ENCODE measurements at places on chromosomes 2 and 18.
A peak's percentile ranks its signal among the peaks of the same experiment; 100 is the strongest.

GRCh38 chr2:64007924-64008323, 11.3 kb downstream of the VPS54 start:
- DNase-seq: no peak

DNA sequence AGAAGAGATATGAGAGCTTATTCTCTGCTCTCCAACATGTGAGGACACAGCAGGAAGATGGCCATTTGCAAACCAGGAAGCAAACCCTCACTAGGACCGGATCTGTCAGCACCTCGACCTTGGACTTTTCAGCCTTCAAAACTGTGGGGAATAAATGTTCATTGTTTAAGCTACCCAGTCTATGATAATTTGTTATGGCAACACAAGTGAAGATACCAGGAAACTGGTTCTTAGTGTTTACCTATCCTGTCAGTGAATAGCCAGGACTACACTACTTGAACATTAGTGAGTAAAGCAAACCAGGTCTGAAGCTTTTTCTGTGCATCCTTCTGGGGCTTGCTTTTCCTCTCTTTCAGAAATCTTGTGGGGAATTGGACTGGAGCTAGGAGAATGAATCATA, 44.4 kb upstream of the BARD1 start:
- DNase-seq: no peak

- peak; percentile 76 for DNase-seq
Measured at GRCh38 chr2:231714639-231715498, 6.5 kb downstream of the PTMA start.

- DNase-seq: no peak
Measured at GRCh38 chr2:44906972-44907371, 34.5 kb upstream of the SIX3 start.

DNA sequence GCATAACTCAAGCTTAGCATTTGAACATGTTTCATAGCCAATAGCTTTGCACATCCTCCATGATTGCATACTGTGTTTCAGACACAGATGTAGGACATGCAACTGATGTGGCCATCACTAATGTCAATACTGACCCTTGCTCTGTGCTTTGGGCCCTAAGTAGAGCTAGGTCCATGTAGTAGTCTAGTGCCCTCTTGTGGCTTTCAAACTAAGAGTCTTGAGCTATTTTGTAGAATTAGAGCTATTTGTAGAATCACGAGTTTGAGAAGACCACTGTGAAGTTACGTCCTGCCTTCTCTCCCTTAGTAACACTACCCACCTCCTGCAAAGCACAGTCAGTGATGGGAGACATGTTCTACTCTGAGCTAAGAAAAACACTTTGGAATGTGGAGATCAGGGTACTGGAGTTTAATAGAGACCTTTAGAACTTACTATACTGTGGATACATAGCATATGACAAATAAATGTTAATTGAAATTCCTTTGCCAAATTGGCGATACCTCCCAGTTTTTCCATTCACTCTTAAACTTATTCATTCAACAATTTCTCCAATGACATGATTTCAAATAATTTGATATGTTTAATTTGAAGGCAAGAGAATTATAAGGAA, 306.5 kb upstream of the TNP1 start:
- DNase-seq: no peak

GRCh38 chr2:168643979-168644378, 158.5 kb upstream of the NOSTRIN start:
- no peak for DNase-seq

DNA sequence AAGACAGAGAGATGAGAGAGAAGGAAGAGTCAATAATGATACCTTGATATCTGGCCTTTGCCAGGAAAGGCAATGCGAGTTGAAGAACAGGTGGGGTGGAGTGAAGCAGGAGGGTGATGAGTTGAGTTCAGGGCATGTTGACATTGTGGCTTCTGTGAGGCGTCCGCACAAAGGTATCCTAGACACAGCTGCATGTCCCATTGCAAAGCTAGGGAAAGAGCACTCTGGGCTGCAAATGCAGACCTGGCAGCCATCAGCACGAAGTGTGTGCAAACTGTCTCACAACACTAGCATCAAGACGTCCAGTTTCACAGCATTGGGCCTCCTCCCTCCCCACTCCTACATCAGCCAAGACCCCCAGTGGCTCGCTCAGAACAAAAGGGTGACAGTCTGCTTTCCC, 36.1 kb downstream of the TEX51 start:
- no peak for DNase-seq

DNA sequence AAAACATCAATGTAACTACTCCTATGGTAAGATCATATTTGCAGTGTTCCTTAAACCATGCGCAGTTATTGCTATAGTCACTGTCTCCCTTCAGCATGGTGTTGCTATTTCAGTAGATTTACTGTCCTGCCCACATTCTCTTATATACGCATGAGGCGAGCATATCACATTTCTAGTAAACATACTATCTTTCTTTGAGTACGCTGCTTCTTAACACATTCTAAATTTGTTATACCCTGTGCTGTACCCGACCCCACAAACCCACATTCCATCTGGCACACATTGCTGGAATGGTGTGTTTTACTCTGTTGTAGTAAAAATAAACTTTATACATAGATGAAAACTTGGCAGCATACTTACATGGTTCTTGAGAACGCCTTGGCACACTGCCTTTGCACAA, 163.3 kb downstream of the QPCT start:
- DNase-seq: no peak

DNA sequence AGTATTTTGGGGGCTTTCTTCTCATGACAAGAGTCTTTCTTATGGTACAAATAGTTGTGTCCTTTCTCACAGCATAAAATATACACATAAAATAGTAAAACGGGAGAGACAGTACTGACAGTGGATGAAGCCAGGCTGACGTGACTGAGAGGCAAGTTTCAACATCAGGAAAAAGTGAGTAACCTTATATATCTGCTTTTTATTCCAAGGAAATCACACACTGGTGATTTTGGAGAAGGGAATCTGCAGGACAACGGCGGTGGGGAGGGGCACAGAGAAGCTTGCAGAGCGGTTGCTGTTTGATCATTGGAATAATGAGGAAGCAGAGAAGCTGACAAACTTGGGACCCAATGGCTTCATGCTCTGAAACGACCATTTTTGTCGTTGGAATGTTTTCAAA, 130.6 kb upstream of the ZNF236 start:
- no peak for DNase-seq

GRCh38 chr2:181678861-181679543, 1.3 kb downstream of the NEUROD1 start:
- DNase-seq: no peak

- no peak for DNase-seq
Measured at GRCh38 chr2:113157897-113158753, 15.6 kb upstream of the PSD4 start.

DNA sequence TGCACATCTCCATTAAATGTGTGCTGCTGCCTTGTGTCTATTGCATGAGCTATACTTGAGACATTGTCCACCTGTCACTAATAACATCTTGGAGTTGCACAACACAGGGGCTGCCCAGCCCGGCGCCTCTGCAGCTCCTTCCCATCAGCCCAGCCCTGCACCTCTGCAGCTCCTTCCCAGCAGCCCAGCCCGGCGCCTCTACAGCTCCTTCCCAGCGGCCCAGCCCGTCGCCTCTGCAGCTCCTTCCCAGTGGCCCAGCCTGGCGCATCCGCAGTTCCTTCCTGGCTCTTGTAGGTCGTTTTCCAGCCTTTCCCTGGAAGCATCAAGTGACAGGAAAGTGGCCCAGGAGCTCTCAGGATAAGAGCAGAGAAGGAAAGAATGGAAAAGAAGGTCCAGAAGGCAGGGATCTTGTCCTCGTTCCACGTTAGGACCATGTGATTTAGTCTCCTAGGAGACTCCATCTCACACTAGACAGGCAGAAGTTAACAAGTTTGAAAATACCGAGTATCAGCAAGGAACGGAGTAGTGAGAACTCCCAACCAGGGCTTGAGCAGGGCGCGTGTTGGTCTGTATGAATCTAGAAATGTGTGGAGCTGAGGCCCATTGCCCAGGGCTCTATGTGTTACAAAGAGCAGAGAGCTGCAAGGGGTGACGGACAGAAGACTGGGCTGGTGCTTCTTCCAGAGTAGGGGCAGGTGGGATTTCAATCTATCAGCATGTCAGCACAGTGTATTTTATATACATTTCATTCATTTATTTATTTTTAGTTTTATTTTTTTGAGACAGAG, 115.7 kb upstream of the TPO start:
- no peak for DNase-seq

- no peak for DNase-seq
Measured at GRCh38 chr2:237059155-237059875, 26.4 kb upstream of the COPS8 start.

- no peak for DNase-seq
Measured at GRCh38 chr18:48728204-48728833, 189.5 kb downstream of the CTIF start.

DNA sequence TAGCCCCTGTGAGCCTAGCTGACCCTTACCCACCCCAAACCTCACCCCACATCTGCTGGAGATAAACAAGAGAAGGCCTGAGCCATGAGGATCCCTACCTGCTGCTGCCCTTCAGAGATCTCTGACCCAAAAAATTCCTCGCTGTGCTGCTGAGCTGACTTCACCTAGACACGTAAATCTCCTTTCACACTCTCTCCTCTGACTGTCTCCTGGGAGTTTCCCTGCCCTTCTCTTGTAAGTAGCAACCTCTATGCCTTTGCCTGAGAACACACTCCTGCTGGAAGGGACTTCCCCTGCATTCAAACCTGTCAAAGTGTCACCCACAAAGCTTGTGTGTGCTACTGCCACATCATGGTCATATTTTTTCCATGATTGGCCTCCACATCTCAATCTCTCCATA, 134.2 kb upstream of the NOL4 start:
- no peak for DNase-seq

- DNase-seq: no peak
Measured at GRCh38 chr2:175922160-175922559, 79.9 kb downstream of the LNPK start.

GRCh38 chr2:163669506-163669905, 66.3 kb downstream of the FIGN start:
- DNase-seq: no peak

GRCh38 chr18:13823707-13824395, at the start of gene MC5R:
MC5R (plus strand) TSS chr18:13824149; CDS start chr18:13825766, 1,617 bp downstream.
- DNase-seq: peak; percentile 51
